Tongue (tissue), 3 donors: ENCODE measurements at places on chromosomes 16 and 17.

GRCh38 chr17:34352191-34352590 is 4.1 kb upstream of the CCL13 start:
- DNase-seq, result no peak

DNA sequence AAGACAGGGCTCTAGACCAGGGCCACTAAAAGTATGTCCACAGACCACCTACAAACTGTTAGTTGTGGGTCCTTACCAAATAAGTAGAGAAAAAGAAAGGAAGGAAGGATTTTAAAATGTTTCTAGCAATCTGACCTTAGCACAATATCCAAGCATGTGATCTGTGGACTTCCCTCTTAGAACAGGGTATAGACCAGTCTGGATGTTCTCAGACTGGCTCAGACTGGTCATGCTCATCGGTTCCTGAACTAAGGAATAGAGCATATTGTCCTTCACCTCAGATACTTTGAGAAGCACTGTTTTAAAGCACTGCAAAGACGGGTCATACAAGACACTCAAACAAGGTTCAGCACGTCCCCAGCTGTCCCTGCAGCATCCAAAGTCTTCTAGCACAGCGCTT is 25.8 kb downstream of the CUEDC1 start:
- DNase-seq, result peak; percentile 32

- DNase-seq, result no peak
Measured at GRCh38 chr16:86392436-86393152, 117.7 kb upstream of the FOXF1 start.

DNA sequence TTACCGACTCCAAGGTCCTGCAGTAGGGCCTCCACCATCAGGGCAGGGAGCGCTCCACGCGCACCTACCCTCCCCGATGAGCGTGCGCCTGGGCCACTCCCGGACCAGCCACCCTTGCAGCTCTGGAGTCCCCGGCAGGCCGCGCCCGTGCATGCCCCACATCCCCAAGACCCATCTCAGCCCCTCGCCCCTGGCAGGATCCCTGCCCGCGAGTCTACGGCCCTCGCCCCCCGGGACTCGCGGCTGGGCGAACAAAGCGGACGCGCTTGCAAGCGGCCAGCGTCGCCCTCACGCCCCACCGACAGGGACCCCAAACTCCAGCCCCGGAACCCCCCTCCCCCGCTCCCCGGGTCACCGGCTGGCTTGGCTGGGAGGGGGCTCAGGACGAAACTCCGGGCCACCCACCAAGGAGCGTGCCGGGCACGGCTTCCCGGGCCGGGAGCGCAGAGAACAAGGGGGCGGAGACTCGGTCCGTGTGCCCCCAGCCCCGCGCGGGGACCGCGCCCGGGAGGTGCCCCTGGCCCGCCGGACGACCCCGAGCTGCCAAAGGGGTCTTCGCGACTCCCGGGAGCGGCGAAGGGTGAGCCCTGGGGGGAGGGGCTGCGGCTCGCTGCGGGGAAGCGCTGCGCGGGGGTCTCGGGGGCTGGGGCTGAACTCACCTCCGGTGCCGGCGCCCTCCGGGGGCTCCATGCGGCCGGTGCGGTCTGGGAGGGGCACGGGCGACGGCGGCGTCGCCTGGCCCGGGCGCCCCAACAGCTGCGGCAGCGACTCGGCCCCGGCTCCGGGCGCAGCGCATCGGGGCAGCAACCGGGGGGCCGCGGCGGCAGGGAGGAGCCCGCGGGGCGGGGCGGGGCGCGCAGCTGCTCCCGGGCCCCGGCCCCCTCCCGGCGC is at the start of gene DBNDD1:
Gene DBNDD1 (minus strand): TSS at position 805 of the 891 bp plus-strand sequence. CDS start 115 bp downstream, at position 690.
- peak; percentile 75 for DNase-seq

GRCh38 chr17:7440113-7440833 is 961 bp downstream of the FGF11 start:
- DNase-seq, result peak; percentile 65

GRCh38 chr16:9943121-9943520 is 239.1 kb downstream of the GRIN2A start:
- DNase-seq, result no peak

GRCh38 chr17:35766489-35766877 is 5.8 kb downstream of the C17orf50 start:
- no peak for DNase-seq

DNA sequence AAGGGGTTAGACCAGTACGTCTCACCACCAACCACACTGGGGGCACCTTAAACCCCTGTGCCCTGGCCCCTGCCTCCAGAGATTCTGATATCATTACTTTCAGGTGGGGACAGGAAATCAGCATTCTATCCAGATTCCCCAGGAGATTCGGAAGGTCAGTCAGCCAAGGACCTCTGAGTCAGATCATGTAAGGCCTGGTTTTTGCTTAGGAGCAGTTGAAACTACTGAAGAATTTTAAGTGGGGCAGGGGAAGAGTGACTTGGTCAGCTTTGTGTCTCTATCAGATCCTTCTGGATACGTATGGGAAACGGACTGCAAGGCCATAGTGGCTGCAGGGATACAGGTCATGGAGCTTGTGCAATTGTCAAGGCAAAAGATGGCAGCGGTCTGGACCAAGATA is 9.0 kb downstream of the EMP2 start:
- DNase-seq, result no peak

DNA sequence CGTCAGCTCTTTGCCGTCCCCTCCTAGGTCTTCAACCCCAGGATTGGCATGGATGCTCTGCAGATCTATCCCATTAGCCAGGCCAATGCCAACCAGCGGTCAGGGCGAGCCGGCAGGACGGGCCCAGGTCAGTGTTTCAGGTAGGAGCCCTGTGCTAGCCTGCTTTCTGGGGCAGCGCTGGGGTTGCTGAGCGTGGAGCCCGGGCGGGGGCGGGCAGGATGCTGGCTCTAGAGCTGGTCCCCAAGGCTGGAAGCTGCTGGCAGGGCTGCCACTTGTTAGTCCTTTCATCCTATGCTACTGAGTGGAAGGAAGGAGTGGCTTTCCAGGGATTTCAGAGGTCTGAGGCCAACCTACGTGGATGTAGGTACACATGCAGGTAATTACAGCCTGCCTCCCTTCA is 12.3 kb downstream of the DHX38 start:
- no peak for DNase-seq

GRCh38 chr16:66899945-66900710 is 18.6 kb downstream of the CDH16 start:
- DNase-seq, result peak; percentile 77

DNA sequence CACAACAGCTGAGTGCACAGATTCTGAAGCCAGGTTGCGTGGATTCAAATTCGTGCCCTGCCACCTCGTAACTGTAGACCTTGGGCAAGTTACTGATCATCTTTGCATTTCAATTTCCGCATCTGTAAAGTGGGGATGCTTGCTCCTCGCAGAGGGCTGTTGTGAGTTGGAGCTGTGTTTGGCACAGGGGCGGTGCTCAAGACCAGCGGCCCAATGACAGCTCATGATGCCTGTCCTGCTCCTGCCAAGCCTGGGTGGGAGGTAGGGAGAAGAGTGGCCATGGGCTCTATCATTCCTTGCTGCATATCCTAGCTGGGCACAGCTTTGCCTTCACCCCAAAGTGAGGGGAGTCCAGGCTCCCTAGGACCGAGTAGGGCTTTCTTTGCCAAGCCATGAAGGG is 12.6 kb downstream of the NXPH3 start:
- no peak for DNase-seq

DNA sequence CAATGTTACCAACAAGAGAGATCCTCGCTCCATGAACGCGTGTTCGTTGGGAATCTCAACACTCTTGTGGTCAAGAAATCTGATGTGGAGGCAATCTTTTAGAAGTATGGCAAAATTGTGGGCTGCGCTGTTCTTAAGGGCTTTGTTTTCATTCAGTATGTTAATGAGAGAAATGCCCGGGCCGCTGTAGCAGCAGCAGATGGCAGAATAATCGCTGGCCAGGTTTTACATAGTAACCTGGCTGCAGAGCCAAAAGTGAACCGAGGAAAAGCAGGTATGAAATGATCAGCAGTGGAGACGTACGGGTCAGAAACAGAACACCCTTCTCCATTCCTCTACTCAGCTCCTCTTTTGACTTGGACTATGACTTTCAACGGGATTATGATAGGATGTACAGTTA is 13.3 kb downstream of the SOCS1 start:
- no peak for DNase-seq

GRCh38 chr17:27608328-27609230 is 22.4 kb upstream of the LGALS9 start:
- DNase-seq, result no peak

- no peak for DNase-seq
Measured at GRCh38 chr17:79631640-79632431, 21.0 kb upstream of the RBFOX3 start.

DNA sequence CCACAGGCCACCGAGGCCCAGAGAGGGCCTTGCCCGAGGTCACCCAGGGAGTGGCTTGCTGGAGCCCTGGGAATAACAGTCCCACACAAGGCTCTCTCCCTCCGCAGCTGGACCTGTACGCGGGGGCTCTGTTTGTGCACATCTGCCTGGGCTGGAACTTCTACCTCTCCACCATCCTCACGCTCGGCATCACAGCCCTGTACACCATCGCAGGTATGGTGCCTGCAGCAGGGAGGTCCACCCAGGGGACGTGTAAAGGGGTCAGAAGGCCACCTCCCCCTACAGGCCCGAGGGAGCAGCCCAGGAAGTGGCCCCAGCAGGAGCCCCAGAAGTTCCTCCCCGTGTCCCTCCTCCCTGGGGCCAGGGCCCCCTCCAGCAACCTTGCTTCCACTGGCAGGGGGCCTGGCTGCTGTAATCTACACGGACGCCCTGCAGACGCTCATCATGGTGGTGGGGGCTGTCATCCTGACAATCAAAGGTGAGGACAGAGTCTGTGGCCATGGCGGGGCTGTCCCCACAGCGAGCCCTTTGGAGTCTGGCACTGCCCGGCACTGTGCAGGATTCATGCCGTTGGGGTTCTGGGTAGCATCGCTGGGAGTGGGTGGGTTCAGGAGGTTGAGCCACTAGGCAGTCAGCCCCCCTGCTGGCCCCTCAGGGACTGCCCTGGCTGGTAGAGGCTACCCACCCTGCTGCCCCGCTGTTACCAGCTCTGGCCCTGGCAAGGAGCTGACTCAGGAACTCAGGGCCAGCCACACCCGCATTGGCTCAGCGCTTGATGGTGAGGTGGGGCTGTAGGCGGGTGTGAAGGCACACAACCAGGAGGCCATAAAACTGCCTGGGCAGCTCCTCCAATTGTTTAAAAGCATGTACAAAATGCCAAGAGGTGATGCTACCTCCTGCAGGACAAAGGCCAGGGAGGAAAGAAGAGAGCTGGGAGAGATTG is 17.3 kb downstream of the SLC5A10 start:
- DNase-seq, result no peak

- DNase-seq, result no peak
Measured at GRCh38 chr17:68602289-68602688, 1.1 kb upstream of the FAM20A start.

DNA sequence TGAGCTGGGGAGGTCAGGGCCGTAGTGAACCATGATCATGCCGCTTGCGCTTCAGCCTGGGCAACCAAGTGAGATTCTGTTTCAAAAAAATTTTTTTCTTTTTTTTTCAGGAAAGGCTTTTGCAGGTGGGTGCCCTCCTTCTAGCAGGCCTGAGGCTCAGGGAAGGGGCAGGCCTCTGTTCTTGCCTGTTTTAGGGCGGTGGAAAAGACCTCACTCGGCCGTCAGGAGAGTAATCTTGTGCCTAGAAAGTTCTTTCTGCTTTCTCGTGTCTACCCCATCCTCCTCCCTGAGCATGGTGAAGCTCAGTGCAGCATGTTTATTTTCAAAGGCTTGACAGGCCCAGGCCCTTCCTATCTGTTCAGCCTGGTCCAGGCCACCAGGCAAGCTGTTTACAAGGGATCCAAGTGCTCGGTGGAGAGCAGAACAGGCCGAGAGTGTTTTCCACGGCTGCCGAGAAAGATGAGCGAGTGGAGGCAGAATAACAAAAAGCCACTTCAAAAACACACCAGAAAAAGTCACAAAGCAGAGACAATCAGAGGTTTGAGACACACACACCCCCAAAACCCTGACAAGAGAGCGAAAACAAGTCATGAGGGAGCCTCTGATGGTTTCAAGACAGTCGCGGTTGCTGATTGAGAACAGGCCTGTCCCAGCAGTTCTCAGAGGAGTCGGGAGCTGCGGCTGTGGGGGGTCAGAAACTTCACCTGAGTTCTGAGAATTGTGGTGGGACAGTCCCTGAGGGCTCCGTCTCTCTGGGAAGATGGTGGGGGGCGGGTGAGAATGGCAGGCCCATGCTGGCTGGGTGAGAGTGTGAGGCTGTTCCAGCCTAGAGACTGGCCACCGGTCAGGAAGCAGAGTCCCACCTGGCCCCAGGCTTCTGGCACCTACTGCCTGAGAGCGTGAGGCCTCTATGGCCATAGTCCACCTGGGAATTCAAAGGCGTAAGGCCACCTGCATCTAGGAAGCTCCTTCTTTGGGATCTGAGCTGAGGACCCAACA is 37.5 kb upstream of the CCR7 start:
- DNase-seq, result no peak
